Stimulated activated CD4-positive, alpha-beta T cell treated with anti-CD3 and anti-CD28 coated beads, Interleukin-1b, Interleukin-23, amount 100 ng/mL, for 1 hour (primary cell): ENCODE measurements at places on chromosomes 3 and 15.

DNA sequence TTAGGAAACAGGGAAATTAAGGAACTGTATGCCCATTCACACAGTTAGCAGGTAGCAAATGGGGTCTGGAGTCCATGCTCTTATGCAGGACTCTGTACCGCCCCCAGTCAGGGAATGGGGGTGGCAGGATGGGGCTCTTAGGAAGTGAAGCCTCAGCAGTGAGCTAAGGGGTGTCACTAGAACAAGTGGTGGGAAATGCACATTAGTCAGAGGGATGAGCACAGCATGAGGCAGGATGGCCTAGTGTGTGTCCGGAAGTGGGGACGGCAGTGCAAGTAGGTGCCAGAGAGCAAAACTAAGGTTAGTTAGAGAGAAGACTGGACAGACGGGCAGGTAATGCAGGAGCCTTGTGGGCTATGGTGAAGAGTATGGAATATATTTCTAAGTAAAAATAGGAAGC lies 60.7 kb downstream of the ST3GAL6 start:
- DNase-seq: no peak

DNA sequence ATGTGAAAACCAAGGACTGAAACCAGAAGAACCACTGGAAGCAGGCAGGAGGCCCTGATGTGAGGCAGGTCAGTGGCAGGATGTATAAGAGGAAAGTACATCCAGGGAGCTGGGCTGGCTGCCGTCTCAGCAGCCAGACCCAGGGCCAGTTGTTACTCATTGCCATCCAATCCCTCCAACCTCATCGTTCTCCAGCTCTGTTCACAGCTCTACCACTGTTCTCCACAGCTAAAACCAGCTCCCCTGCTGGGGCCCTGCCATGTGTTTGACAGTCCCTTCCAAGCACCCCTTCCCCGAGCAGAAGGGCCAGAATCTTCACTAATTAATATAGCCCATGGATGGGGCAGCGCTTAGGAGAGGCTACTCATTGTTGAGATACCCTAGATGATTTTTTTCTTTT lies 206.6 kb downstream of the MECOM start:
- DNase-seq: no peak

GRCh38 chr15:78671626-78672211 lies 30.7 kb upstream of the CHRNB4 start:
- DNase-seq: no peak

GRCh38 chr3:104604326-104605010 lies 762.2 kb upstream of the ALCAM start:
- no peak for DNase-seq

DNA sequence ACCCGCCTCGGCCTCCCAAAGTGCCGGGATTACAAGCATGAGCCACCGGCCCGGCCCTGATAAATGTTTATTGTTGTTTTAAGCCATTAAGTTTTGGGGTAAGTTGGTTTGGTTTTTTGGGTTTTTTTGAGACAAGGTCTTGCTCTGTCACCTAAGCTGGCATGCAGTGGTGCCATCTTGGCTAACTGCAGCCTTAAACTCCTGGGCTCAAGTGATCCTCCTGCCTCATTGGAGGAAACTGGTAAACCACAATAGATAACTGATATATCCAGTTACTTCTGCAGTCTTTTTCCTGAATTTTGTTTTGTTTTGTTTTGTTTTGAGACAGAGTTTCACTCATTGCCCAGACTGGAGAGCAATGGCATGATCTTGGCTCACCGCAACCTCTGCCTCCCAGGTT lies 4.2 kb downstream of the SLC25A20 start:
- DNase-seq: no peak

GRCh38 chr3:135238236-135238830 lies 443.3 kb downstream of the EPHB1 start:
- no peak for DNase-seq

GRCh38 chr3:132211896-132212295 lies 105.3 kb upstream of the ACP3 start:
- no peak for DNase-seq

GRCh38 chr3:20669675-20670074 lies 483.7 kb upstream of the SGO1 start:
- no peak for DNase-seq

DNA sequence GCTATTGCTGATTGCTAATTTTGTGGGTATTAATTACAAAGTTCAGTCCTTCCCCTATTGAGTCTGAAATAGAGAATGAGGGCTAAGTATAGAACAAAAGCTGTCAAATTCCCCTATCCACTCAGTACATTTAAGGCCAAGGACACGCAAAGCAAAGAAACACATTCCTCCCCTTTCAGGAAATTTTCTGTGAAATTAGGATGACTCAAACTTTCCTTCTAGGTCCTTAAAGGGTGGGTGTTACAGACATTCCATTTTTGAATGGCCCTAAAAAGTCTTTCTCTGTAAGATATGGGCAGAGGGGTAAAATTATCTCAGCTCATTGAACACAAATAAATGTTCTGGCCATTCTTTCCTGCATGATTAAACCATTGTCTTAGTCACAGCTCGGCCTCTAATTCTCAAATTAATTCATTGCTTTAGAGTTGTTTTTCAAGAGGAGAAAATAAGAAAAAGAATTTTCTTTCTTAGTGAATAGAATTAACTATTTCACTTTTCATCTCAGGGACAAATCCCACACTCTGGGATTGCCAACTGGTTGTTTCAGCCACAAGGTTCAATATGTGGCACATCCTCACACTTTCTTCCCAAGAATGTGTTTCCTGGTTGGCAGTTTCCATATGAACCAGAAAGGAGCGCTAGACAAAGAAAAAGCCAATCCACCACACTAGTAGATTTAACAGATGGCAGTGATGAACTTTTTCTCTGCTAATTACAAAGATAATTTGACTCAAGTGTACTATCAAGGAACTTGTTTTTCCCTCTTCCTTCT lies 424.1 kb downstream of the ZNF385D start:
- no peak for DNase-seq

- no peak for DNase-seq
Measured at GRCh38 chr3:183484431-183485075, 56.1 kb upstream of the MCF2L2 start.
